ENCODE measurements at places on chromosomes 12 and 14.

- DNase-seq, result no peak
Measured at GRCh38 chr12:22413592-22413991, 79.1 kb upstream of the ST8SIA1 start.

DNA sequence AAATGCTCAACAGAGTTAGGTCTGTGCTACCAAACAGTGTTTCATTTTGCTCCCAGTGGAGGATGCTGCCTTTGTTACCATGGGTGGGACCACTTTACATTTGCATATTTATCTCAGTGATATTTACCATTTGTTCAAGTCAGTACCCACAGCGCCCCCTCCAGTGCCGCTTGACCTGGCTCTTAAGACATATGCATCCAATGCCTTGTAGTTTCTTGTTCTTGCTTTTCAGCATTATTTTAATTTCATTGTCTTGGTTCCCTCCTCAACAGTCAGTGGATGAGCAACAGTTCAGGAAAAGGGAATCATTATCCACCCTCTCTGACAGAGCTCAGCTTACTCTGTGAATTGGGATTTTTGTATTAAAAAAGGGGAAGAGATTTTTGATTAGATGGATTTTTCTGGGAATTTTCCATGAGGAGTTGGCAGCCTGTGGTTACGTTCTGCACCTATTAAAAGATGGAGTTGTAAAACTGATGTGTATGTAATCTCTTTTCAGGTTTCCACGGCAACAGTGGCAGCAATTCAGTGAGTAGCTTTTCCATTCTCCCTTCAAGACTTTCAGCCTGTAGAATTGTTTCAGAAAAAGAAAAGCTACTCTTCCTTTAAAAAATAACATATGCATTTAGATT lies 240.5 kb upstream of the DAAM1 start:
- no peak for DNase-seq

DNA sequence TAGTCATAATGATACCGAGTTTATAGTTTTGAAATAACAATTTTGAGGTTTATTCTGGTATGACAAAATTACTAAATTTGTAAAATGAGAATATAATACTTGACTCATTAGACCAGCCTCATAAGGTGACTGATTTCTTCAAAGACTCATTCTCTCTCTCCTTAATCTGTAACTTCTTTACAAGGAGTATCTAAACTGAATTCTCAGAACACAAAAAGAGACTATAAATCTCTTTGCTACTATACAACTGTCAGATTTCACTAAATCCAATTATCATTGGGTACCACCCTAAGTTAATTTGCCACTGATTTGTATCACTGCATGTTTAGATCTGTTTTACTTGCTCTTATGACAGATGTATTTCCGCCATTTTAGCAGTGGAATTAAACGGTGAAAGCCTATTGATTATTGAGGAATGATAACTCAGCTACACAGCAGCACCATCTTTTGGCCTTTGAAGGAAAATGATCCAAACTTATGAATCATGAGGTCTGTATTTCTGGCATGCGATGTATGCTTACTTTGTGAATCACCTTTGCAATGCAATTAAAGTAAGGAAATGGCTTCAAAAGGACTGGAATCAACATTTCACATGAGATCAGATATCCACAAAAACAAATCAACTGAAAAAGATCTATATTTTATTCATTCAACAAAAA lies 161.2 kb downstream of the RERGL start:
- DNase-seq, result no peak

GRCh38 chr12:2248901-2249381 lies 196.2 kb downstream of the CACNA1C start:
- peak; percentile 36 for DNase-seq

- peak; percentile 52 for DNase-seq
Measured at GRCh38 chr14:72535485-72535884, 358.4 kb downstream of the DPF3 start.

DNA sequence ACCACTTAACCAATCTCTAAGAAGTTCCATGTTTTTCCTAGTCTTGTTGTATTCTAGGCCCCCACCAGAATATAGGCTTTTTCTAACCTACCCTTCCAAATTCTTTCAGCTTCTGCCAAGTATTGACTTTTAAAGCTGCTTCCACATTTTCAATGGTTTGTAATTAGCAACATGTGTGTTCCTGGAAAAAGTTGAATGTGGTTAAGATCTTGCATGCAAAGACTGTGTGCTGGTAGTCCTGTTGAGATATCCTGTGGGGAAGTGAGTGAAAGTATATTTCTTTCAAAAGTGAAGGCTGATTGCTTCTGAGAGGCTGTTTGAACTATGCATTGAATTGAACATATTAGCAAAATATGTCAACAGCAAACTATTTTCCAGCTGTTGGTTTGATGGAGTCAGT lies 646 bp upstream of the OR6C4 start:
- no peak for DNase-seq

DNA sequence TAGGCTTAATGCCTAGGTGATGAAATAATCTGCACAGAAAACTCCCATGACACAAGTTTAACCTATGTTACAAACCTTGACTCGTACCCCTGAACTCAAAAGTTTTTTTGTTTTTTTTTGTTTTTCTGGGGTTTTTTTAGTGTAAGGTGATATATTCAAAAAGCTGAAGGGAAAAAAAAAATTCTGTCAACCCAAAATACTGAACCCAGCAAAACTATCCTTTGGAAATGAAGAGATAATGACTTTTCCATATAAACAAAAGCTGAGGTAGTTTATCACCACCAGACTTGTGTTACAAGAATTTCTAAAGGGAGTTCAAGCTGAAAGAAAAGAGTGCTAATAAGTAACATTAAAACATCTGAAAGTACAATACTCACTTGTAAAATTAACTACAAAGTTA lies 448.1 kb downstream of the KCNH5 start:
- DNase-seq, result no peak

DNA sequence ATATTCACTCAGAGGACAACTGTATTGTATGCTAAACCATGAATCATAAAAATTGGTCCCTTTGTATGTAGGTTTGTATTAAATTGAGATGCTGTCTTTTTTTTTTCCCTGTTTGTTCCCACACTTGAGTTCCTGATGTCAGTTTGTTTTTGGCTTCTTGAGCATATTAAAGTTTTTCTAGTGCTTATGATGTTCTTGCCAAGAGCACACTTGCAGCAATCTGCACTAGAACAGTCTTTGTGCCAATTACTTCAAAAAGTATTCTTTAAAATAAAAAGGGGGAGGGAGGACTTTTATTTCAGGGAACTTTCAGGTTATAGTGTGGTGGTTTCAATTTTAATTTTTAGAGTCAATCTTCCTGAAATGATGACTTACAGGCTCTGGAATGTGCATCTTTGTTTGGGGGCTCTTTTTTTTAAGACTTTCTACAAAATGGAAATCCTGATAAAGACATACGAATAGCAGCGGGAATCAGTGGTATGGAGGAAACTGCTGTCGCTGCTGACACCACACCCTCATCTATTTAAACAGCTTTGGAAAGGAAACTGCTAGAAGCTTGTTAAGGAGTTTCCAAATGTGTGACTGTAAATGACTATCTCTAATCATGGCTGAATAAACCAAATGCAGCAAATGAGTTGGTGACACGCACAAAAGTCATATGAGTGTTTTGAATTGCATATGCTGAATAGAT lies 188.6 kb downstream of the EGLN3 start:
- no peak for DNase-seq

- DNase-seq, result no peak
Measured at GRCh38 chr12:103169-103981, 36.8 kb downstream of the IQSEC3 start.
